Neural crest cell (in vitro differentiated cells): ENCODE measurements at places on chromosomes 3 and 15. TPM values are rescaled to one million over a fixed set of nuclear protein-coding genes. Genes with fewer than 3 reads are reported as not detected.

GRCh38 chr3:142796823-142797222 lies 73.0 kb downstream of the TRPC1 start:
- H3K4me1 ChIP-seq = no peaks in the 10 kb centered on the region
- H3K4me3 ChIP-seq = no peak overlapping the region
- no peaks in the 10 kb centered on the region for H3K27me3 ChIP-seq
- peaks cover 7% of the 10 kb centered on the region for H3K36me3 ChIP-seq
- no peak for DNase-seq

DNA sequence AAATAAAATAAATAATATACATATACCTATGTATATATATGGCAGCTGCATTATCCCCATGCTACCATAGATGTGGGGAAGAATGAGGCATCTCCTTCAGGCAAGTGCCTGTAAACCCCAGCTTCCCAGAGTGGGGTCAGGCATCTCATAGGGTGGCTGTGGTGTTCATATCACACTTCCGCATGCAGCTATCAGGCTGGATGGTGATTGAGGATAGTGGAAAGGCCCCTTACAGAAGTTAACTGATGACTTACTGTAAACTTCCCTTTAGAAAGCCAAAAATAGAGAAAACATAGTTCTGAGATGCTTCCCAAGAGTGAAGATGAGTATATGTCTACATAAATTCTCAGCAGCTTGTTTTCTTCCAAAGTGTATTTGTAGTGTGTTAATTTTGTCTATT lies 3.5 kb upstream of the PP2D1 start:
- no peaks in the 10 kb centered on the region for H3K36me3 ChIP-seq
- H3K4me1 ChIP-seq = no peaks in the 10 kb centered on the region
- no peaks in the 10 kb centered on the region for H3K27me3 ChIP-seq
- no peak for DNase-seq
- no peak overlapping the region for H3K27ac ChIP-seq

GRCh38 chr3:20904671-20905070 lies 718.7 kb upstream of the SGO1 start:
- no peaks in the 10 kb centered on the region for H3K27me3 ChIP-seq
- H3K36me3 ChIP-seq = no peaks in the 10 kb centered on the region
- no peak for DNase-seq
- H3K4me3 ChIP-seq = no peak overlapping the region

DNA sequence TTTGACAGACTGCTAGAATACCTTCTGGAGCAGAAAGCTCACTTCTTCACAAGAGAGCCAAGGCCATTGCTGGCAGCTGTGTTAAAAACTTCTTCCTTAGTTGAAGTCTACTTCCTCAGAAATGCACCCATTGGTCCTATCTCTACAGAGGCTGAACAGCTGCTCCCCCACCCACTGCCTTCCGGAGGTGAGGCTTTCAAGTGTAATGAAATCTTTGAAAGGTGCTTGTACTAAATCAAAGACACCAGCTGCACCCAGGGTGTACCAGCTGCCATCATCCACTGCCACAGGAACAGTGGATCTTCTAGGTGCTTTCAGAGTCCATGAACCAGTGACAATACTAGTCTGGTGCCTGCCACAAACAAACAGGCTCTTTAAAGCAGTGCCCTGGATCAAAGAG lies 26.4 kb upstream of the HERC1 start:
- H3K27ac ChIP-seq = no peak overlapping the region
- no peaks in the 10 kb centered on the region for H3K36me3 ChIP-seq
- peaks cover 25% of the 10 kb centered on the region for H3K4me1 ChIP-seq
- no peak overlapping the region for H3K4me3 ChIP-seq
- DNase-seq = no peak
- no peaks in the 10 kb centered on the region for H3K27me3 ChIP-seq

DNA sequence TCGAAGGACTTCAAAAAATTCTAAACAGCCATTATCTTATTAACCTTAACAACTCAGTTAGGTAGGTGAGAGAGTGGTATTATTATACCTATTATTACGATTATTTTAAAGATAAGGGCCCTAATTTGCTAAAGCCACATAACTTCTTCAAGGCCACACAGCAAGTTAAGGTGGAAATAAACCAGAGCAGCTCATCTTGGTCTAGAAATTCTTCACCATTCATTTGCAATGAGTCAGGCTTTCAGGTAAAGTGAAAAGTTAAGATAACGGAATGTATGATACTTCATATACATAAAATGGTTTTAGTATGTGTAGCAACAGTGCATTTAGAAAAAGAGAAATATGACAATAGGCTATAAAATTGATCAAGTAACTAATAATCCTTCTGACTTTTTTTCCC lies 920.2 kb downstream of the ROBO1 start:
- DNase-seq = no peak
- H3K27me3 ChIP-seq = no peaks in the 10 kb centered on the region
- peaks cover 19% of the 10 kb centered on the region for H3K4me1 ChIP-seq
- no peaks in the 10 kb centered on the region for H3K36me3 ChIP-seq
- H3K27ac ChIP-seq = no peak overlapping the region

DNA sequence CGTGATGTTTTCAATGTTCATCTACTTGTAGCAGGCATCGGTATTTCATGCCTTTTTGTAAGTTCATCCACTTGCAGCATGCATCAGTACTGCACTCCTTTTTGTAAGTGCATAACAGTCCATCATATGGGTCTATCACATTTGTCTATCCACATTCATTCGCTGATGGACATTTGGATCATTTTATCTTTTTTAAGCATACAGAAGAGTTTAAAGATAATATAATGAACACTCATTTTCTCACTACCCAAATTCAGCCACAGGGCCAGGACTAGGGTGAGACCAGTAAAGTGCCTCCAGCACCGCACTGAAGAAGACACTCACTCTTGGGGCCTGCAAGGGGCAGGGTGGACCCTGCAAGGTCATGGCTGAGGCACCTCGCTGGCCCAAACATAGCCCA lies 309.6 kb downstream of the UACA start:
- peaks cover 6% of the 10 kb centered on the region for H3K27me3 ChIP-seq
- no peaks in the 10 kb centered on the region for H3K36me3 ChIP-seq
- no peak overlapping the region for H3K4me3 ChIP-seq
- DNase-seq = no peak
- H3K4me1 ChIP-seq = peaks cover 13% of the 10 kb centered on the region

DNA sequence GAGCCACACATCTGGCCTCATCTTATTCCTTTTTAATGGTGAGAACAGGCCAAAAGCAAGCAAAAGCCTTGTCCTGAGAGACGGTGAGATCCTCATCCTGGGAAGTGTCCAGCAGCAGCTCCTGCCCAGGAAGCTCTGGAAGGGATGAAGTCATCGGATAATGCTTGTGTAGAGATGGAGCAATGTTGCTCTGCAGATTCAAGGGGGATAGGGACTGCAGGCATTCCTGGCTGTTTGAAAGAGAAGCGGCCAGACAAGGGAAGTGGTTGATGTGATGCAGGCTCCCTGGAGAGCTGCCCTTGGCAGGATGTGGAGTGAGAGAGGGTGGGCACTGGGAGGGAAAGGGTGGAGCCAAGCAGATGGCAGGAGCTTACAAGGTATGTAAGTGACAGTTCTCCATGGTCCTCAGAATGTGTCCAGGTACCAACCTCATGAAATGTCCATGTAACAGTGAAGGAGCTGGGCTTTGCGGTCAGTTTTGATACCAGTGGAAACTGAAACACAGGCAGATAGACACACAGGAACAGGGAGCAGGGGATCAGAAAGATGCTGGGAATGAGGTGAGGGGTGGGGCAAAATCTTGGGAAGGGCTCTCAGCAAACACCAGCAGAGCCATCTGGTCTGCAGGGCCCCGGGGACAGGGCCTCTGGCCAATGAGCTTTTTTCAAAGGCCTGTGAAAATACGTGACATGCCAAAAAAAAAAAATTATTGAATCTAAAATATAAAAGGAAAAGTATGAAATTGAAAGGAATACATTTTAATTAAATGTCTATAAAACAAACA lies 32.2 kb upstream of the LACTB start:
- H3K4me3 ChIP-seq = no peak overlapping the region
- no peak for DNase-seq
- H3K4me1 ChIP-seq = peaks cover 22% of the 10 kb centered on the region
- H3K27ac ChIP-seq = peak overlapping the region; percentile 24
- no peaks in the 10 kb centered on the region for H3K27me3 ChIP-seq
- H3K36me3 ChIP-seq = no peaks in the 10 kb centered on the region

- H3K27ac ChIP-seq = no peak overlapping the region
- peaks cover 33% of the 10 kb centered on the region for H3K36me3 ChIP-seq
- H3K4me3 ChIP-seq = no peak overlapping the region
Measured at GRCh38 chr15:34883633-34884032, 85.9 kb downstream of the AQR start.

DNA sequence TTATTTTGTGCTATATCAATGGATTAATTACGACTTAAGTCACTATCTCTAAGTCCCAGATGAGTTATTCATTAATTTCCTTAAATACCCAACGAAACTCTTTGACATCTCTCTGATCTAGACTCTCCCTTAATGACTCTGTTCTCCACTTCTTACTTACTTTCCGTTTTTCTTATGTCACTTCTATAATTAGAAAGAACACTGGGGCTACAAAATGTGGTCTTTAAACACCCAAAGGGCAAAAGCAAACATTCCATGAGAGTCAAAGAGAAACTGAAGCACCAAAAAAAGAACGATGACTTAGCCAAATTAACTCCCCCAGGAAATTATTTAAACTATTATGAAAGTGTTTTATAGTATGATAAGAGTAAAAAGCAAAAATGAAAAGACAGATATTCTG lies 166.4 kb upstream of the UBE2E2 start:
- no peak overlapping the region for H3K4me3 ChIP-seq
- H3K27ac ChIP-seq = no peak overlapping the region
- peaks cover 4% of the 10 kb centered on the region for H3K4me1 ChIP-seq
- H3K36me3 ChIP-seq = no peaks in the 10 kb centered on the region
- no peaks in the 10 kb centered on the region for H3K27me3 ChIP-seq

DNA sequence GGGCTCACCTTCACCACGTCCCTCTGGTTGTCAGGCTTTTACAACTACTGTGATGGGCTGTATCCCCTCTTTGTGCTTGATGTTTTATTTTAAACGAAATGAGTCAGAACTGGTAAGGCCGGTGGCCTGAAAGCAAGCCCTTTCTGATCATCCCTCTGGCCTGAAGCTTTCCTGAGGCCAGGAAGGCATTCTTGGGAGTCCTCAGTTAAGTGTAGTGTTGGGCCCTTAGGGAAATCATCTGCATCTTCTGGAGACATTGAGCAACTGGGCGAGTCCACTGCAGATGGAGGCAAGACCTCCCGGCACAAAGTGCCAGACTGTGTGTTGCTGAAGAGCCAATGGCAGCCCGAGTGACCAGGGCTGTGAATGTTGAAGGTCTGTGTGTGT lies 33.0 kb upstream of the AMOTL2 start:
- H3K27me3 ChIP-seq = peaks cover 80% of the 10 kb centered on the region
- no peak overlapping the region for H3K27ac ChIP-seq
- no peak for DNase-seq
- peaks cover 28% of the 10 kb centered on the region for H3K4me1 ChIP-seq
- H3K4me3 ChIP-seq = peak overlapping the region; percentile 60

DNA sequence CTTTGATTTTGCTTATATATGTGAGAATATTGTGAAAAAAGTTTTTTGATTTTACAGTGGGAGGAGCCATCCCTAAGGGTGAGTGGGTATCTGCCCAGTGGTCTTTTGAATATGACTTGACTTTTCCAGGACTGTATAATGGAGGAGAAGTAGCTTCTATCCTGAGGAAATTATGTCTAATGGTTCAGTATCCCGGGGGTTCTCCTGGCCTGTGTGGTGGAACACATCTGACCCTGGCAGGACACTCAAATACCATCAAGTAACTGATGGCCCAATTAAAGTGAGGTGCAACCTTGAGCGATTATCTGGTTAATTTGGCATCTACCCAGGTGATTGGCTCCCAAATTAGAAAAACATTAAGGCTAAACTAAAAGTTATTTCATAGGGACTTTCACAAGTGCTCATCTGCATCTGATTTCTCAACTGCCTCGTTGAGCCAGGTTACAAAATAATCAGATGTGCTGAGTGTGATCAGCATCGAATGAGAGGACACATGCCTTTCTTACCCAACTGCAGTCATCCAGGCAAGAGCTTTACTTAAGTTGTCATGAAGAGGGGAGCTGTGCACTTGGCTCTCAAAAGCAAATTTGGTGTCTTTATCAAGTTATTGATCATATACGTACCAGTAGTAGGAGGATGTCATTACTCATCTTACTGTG lies 201.4 kb downstream of the IL5RA start:
- no peak overlapping the region for H3K27ac ChIP-seq
- no peaks in the 10 kb centered on the region for H3K36me3 ChIP-seq
- H3K4me3 ChIP-seq = no peak overlapping the region
- no peak for DNase-seq
- peaks cover 4% of the 10 kb centered on the region for H3K4me1 ChIP-seq
- H3K27me3 ChIP-seq = no peaks in the 10 kb centered on the region

- no peak overlapping the region for H3K27ac ChIP-seq
- H3K36me3 ChIP-seq = no peaks in the 10 kb centered on the region
- no peak for DNase-seq
- no peaks in the 10 kb centered on the region for H3K27me3 ChIP-seq
- no peak overlapping the region for H3K4me3 ChIP-seq
Measured at GRCh38 chr15:66408254-66408653, 21.5 kb downstream of the MAP2K1 start.

GRCh38 chr3:194348354-194348753 lies 2.8 kb downstream of the CPN2 start:
- H3K27me3 ChIP-seq = peaks cover 8% of the 10 kb centered on the region
- H3K4me1 ChIP-seq = peaks cover 7% of the 10 kb centered on the region
- H3K4me3 ChIP-seq = no peak overlapping the region
- DNase-seq = no peak
- H3K36me3 ChIP-seq = no peaks in the 10 kb centered on the region
- no peak overlapping the region for H3K27ac ChIP-seq

- DNase-seq = peak; percentile 65
- H3K36me3 ChIP-seq = peaks cover 3% of the 10 kb centered on the region
- peaks cover 5% of the 10 kb centered on the region for H3K4me1 ChIP-seq
- H3K4me3 ChIP-seq = no peak overlapping the region
Measured at GRCh38 chr3:88113311-88114162, 36.2 kb upstream of the C3orf38 start.

GRCh38 chr3:129116482-129116946 lies 5.1 kb downstream of the RAB43 start:
- peak overlapping the region; percentile 44 for H3K4me3 ChIP-seq
- DNase-seq = no peak
- peaks cover 44% of the 10 kb centered on the region for H3K4me1 ChIP-seq
- H3K27me3 ChIP-seq = no peaks in the 10 kb centered on the region
- no peak overlapping the region for H3K27ac ChIP-seq

- H3K4me1 ChIP-seq = peaks cover 32% of the 10 kb centered on the region
- H3K4me3 ChIP-seq = peak overlapping the region; percentile 97
- H3K36me3 ChIP-seq = peaks cover 6% of the 10 kb centered on the region
Measured at GRCh38 chr15:80693682-80694610, 1.2 kb upstream of the ABHD17C start.

Gene MEGF11
- 0.49 and 1.0 TPM in 2 replicates for total RNA-seq

Gene TMEM212
- total RNA-seq = not detected in 2 replicates

Gene CSNK1G1
- 15.5 and 16.3 TPM in 2 replicates for total RNA-seq

Gene FBXO40
- not detected in 2 replicates for total RNA-seq
